Dorsolateral prefrontal cortex (tissue), 122 donors: ENCODE measurements at places on chromosomes 12 and 14. TPM values are rescaled to one million over a fixed set of nuclear protein-coding genes. Genes with fewer than 3 reads are reported as not detected.

DNA sequence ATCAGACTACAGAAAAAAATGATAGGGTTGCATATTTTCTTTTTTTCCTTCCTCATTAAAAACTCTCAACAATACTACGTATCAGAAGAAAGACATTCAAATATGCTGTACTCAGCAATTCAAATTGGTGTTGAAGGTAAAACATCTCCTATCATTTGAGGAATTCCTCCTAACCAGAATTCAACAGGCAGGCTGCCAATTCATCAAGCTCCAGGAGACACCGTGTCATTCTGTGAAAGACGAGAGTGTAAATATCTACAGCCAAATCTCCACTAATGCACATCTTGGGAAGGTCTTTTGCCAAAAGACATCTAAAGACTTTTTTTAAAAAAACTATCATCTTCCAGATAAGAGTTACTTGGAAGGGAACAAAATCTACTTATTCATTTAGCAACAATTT, 26.6 kb downstream of the NT5DC3 start:
- DNase-seq = no peak

DNA sequence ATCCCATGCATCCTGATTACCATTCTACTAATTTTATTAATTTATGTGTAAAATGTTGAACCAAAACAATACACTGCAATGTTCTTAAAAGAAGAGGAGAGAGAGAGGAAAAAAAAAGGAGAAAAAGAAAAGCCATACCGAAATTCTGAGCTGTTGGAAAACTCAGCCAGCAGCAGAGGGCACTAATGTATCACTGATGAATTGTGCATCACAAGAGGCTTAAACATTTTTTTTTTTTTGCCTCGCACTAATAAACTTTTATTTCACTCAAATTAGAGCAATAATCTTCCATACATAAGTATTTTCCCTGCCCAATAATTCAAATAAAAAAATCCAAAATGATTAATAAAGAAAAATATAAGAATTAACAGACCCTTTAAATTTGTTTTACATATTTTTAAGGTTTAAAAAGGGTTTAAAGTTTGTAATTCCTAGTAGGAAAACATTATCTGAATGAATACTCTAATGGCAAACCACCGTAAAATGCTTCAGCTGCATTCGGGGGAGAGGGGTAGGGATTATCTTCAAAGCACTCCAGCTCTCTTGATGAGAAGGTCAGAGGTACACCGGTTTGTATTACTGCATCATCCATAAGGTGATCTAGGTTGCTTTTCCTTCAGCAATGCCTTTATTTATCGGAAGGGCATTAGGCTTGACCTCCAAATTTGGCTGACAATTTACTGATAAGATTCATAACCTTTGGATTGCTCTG, 41.9 kb downstream of the ATP23 start:
- no peak for DNase-seq

- no peak for DNase-seq
Measured at GRCh38 chr14:88272390-88273269, 50.4 kb downstream of the KCNK10 start.

The ENDOU gene
- total RNA-seq = 2.3 TPM

DNA sequence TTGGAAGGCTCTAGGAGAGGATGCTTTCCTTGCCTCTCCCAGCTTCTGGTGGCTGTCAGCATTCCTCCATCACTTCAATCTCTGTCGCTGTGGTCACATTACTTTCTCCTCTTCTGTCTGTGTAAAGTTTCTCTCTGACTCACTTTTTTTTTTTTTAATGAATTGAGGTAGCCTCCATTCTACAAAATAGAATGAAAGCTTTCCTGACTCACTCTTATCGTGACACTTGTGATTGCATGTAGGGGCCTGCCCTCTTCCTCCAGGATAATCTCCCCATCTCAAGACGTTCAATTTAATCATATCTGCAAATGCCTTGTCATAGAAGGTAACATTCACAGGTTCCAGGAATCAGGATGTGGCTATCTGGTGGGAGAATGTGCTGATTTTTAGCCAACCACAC, 153.5 kb upstream of the HMGA2 start:
- DNase-seq = no peak

- DNase-seq = no peak
Measured at GRCh38 chr12:4434301-4434700, 11.3 kb downstream of the FGF6 start.

The CIDEB gene
- total RNA-seq = 0.97 TPM

DNA sequence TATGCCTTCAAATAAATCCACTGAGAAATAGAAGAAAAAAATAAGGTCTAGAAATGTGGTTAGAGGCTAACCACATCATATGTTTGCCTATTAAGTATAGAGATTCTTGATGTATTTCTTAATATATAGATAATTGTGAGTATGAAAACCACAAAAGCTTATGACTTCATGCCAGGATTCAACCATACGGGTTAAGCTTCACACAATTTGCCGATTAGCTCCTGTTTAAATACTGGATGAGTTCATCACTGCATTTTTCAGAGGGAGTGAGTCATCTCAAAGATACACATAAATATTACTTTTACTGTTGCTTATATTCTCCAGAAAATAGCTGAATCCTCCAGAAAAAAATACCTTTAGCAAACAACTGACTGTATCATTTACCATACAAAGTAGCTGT, 79.6 kb downstream of the RPL10L start:
- no peak for DNase-seq
